Endothelial cell of umbilical vein (primary cell): ENCODE measurements at places on chromosomes 1 and 21. TPM values are rescaled to one million over a fixed set of nuclear protein-coding genes. Genes with fewer than 3 reads are reported as not detected.

- peak; percentile 74 for DNase-seq
These were observed 4.1 kb upstream of the TFAP2E start for GRCh38 chr1:35568975-35569395.

DNA sequence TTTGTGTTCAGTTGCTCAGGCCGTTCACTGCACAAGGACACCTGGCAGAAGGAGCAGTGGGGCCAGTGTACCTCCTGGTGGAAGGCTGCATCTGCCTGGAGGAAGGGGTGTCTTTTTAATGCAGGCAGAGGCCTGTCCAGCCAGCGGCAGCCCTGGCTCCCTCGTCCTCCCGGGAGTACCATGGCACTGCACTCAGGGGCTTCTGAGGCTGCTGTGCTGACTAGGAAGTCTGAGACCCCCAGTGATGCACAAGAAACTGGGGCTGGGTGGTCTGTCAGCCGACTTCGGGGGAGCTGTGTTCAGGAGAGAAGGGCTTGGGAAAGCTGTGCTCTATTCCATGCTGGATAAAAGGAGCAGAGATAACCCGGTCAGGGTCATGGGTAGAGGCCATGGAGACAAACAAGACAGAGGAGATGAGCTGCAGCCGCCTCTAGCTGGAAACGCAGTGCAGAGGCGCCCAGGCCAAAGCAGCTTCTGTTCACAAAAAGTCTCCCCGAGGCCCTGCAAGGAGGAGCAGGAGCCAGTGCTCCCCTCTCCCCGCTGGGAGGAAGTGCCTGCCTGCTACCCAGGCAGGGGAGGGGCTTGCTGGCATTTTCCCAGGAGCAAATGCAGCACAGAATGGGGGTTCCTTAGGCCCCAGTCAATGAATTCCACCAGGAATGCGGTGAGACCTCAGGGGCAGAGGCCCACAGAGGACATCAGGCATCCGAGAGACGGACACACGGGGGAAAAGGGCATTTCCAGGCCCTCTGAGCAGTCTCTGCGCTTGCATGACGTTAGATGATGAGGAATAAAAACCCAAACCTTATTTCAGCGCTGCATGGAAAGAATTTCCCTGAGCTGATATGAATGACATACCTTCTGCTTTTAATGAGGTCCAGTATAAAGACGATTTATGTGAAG lies 17.2 kb upstream of the C2CD2 start:
- DNase-seq: no peak

DNA sequence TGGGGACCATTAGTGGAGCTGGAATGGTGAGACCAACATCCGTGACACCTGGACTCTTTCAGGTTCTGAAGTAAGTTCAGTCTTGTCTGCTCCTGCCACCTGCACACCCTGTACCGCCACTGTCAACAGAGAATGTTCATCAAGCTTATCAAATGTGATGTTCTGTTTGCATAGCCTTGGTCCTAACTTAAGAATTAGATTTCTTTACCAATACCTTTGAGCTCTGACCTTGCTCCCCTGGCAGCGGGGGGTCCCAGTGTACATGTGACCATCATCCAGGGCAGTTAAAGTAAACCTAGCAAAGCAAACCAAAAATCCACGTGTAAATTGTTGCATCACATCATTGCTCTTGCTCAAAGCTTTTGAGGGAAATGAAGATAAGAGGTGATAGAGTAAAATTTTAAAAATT lies 14.5 kb downstream of the SLC25A33 start:
- no peak for DNase-seq

- DNase-seq: no peak
These were observed 808 bp upstream of the SERINC2 start for GRCh38 chr1:31412205-31412604.

DNA sequence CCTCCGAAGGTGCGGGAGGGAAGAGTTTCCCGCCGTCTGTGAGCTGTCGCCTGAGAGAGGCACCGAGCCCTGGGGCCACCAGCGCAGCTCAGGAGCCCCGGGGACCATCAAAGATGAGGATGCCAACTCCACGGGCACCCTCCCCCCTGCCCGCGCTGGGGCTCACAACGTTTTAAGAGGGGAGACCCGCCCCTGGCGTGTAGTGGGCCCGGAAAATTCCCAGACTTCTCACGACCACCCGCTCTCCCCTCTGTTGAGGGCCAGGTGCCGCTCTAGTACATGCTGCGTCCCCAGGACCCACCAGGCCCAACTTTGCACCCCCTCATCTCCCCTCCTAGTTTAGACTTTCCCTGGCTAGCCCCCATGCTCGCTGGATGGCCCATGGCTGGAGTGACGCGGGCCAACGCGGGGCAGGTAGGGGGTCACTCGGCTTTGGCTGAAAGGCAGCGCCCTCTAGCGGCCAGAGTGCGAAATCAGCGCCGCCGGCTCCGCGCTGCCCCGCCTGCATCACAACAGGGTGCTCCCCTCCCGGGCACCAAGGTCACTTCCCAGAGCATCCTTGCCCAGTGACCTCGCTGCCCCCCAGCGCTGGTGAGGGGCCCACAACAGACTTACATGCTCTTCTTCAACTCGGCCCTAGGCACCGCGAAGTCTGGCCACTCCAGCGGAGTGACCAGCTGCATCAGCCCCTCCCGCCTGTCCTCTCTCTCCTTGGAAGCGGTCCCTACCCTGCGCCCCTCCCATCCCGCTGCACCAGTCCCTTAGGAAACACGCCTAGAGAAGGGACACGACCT lies 1.8 kb downstream of the CD160 start:
- peak; percentile 41 for DNase-seq

DNA sequence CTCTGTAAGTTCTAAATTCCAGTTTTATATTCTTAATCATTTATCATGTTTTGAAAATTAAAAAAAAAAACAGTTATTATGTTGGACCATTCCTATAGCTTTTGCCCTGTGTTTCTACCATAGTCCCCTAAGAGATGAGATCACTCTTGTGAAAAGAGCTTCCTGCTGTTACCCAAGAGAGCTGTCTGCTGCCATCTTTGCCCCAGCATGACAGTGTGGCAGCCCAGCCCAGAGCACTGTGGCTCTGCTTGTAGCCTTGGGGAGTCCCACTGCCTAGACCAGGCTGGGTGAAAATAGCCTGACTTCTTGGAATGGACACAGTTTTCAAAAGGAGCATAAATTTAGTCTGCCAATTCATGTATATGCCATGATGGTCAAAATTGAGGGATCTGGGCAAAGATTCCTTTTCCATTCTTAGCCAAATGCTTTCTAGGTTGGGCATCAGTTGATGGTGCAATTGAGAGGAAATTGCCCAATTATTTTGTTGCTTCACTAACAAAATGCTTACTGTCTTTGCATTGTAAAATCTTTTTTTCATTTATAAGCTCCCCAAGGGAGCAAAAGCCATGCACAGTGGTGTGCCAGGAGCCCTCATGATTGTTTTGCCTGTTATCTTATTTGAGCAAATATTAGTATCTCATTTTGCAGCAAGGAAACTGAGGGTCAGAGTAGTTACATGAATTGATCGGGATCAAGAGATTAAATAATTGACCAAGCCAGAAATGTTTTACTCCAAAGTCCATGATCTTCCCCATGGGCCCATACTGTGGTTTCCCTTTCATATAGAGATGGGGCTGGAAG lies 72.8 kb downstream of the ETS2 start:
- no peak for DNase-seq

- peak; percentile 46 for DNase-seq
These were observed 84.5 kb downstream of the CC2D1B start for GRCh38 chr1:52281518-52281917.

- DNase-seq: no peak
These were observed 85.5 kb downstream of the VWA5B1 start for GRCh38 chr1:20376171-20376570.

- no peak for DNase-seq
These were observed 157.7 kb downstream of the HHIPL2 start for GRCh38 chr1:222390181-222390580.

- DNase-seq: no peak
These were observed 65.3 kb downstream of the VAV3 start for GRCh38 chr1:107899655-107900054.

DNA sequence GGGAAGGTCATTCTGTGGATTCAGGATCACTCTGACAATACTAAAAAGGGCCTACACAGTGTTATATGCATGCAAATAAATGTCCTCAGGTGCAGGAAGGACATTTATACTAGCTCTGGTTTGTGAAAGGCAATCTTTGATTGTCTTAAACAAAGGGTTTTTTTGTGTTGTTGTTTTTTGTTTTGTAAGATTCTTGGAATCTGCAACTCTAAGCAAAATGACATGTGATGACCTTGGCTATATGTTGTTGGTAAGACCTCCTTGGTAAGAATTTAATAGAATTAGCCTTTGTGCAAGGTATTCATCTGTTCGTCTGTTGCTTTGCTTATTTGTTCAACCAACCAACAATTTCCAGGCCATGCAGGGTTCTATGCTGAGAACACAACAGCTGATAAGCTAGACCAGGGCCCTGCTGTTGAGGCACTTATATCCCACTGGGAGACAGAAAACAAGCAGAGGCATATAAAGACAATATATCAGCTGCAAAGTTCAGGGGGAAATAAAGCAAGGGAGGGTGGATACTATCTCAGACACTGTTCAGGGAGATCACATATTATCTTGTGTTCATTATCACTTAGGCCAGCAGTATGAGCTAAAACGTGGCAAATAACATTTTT lies 60.3 kb downstream of the FH start:
- no peak for DNase-seq

- no peak for DNase-seq
These were observed 829 bp downstream of the ADAR start for GRCh38 chr1:154607106-154607608.

DNA sequence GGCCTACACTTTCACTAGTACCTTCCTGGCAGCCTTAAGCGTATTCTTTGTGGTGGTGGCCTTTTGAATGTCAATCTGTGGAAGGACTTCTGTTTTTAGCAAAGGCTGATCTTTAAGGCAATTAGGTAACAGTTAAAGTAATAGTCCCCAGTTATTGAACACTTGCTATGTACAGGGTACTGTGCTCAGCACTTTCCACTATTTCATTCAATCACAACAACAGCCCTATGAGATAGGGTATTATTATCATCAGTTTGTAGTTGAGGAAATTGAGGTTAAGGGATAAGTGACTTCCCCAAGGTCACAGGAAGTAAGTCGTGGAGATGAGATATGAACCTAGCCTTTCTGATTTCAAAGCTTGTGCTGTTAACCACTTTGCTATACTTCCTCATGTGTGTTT lies 185.7 kb downstream of the ST6GALNAC3 start:
- no peak for DNase-seq

Gene EPHX1
- total RNA-seq: 19.1 and 23.7 TPM in 2 replicates

Gene BACH1
- total RNA-seq: 28.8 and 30.3 TPM in 2 replicates

Gene SLC6A17
- 0.05 TPM in 1 of 2 replicates, not detected in the other for total RNA-seq

Gene RNU1-1
- total RNA-seq: 1,319 and 2,019 TPM in 2 replicates

Gene TSPAN2
- 2.4 and 5.0 TPM in 2 replicates for total RNA-seq

Gene CRABP2
- total RNA-seq: 1.0 and 2.6 TPM in 2 replicates

Gene STIL
- 24.7 and 28.1 TPM in 2 replicates for total RNA-seq

Gene S100A7A
- total RNA-seq: not detected in 2 replicates

Gene AQP10
- total RNA-seq: not detected in 2 replicates

Gene ZZZ3
- total RNA-seq: 48.4 and 54.3 TPM in 2 replicates
